ENCODE measurements at places on chromosomes 3 and 15.

GRCh38 chr3:14601692-14602005, 49.9 kb upstream of the CCDC174 start:
- DNase-seq: no peak

DNA sequence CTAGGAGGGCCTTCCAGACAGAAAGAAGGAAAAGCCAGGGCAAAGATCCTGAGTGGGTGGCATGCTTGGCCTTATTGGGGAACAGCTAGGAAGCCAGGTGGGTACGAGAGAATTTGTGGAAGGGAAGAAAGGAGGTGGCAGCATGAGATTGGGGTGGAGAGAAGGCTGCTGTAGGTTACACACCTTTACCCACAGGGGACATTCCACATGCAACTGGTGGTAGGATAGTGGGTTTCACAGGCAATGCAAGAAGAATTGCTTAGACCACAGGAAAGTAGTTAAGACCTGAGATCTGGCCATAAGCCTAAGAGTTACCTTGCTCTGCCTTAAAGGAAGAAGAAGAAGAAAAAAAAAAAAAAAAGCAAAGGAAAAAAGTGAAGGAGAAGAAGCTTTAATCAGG, 19.8 kb downstream of the ANP32A start:
- DNase-seq: no peak

DNA sequence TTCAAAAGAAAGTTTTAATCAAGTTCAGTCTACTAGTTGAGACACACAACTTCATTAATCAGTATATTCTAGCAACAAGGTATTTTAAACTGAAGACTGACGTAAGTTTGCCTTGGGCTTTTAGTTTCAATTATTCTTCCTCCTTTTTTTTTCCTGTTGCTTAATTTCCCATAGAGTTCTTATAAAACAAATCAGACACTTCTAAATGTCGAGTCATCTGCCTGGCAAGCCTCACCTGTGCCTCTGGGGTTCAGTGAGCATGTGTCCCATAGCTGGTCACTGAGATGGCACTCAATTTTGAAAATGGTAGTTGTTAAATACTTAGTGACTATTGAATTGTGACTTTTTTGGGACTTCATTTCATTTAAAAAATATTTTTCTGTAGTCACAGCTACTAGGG, 27.4 kb downstream of the NKIRAS1 start:
- no peak for DNase-seq

DNA sequence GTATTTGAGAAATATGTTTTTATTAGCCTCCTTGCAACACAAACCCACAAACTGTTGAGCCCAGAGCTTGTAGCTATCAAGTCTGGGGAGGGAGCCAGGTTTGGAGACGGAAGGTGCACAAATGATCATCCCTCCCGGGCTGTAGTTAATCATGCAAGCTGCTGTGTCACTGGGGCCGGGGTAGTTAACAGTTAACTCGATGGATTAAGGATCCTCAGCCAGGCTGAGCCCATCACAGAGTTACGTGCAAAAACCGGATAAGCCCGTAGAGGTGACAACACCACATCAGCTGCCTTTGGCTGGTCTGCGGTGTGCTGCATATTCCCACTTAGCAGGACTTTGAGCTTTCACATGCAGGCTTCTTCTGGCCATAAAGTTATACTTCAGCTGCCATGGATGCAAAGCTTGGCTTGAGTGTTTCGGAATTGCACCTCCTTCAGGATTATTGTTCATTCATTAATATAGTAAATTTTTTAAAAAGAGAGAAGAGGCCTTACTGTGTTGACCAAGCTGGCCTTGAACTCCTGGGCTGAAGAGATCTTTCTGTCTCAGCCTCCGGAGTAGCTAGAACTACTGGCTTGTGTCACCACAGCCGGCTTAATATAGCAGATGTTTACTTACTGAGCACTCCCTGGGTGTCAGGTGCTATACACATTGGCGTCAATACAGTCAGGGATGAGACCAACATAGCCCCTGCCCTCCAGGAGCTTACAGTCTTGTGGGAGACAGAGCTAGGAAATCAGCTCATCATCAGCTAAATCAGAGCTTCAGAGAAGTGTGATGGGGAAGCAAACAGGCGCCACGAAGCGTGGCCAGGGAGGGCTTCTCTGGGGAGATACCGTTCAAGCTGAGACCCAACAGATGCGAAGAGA, 226.8 kb upstream of the BHLHE40 start:
- no peak for DNase-seq

DNA sequence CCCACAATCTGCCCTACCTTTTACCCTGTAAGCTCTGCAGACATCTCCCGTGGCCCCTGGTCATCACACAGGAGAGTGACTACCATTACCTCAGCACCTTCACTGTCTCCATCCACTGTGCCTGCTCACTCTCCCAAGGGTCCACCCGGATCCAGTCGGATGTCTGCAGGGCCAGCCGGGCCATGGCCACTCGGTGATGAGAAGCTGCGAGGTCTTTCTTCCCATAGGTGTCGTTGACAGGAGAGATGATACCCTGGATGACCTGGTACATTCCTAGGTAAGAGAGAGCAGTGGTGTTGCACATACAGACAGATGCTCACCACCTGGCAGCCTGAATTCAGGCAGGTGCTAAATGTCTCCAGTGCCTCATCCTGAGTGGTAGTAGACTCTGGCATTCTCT, 39.2 kb upstream of the RBP1 start:
- no peak for DNase-seq

DNA sequence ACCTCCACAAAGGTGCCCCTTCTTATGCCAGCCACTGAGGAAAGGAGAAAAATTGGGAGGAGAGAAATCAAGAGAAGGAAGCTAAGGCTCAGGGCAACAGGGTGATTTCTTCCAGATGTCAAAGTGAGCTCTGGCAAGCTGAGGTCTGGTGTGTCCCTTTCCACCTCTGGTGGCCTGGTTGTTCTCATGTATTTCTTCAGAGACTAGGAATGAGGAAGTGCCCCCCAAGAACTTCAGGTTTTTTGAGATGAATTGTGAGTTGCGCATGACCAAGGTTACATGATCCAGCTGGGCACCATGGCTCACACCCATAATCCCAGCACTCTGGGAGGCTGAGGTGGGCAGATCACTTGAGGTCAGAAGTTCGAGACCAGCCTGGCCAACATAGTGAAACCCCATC, 5.6 kb downstream of the RAB6B start:
- no peak for DNase-seq

GRCh38 chr3:54188176-54188791, 65.9 kb downstream of the CACNA2D3 start:
- DNase-seq: no peak

DNA sequence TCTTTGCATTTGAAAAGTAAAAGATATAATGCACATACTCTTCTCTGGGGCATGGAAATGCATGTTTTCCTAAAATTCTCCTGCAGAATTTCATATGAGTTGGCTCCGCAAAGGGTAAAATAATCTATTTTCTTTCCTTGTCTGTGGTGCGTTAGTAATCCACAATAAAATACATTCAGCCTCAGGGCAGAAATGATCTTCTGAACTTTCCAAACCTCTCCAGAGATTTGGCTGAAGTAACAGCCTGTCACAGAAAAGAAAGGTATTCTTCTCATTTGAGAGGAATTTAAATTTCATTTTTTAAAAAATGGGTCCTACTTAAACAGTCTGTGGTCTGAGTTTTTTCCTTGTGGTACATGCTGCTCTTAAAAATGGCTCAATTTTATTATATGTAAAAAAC, 182.7 kb upstream of the DCBLD2 start:
- DNase-seq: no peak

GRCh38 chr3:128296469-128297251, 143.4 kb downstream of the EEFSEC start:
- DNase-seq: no peak

Measured in D341Med (cell line).